Kidney epithelial cell (primary cell): ENCODE measurements at places on chromosomes 7 and 10. TPM values are rescaled to one million over a fixed set of nuclear protein-coding genes. Genes with fewer than 3 reads are reported as not detected.

GRCh38 chr10:98173260-98173659 lies 38.8 kb downstream of the R3HCC1L start:
- DNase-seq, result no peak

GRCh38 chr7:10677211-10677610 lies 296.5 kb upstream of the PHF14 start:
- no peak for DNase-seq

DNA sequence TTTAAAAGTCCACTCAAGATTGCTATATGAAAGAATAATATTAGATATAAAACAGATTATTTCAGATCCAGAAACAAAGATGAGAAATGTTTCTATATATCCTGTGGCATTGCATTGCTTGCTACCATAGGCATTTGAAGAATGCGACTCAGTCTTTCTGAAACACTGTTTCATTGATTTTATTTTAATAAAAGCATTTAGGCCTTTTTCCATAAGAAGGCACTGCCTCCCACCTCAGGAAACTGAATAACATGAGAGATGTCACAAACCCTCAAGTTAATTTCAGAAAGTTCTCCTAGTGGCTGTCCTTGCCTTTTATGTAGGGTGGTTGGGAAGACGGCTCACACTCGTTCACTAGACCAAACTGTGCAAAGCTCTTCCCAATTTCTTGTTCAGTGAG lies 23.3 kb downstream of the PRPS1L1 start:
- DNase-seq, result no peak

DNA sequence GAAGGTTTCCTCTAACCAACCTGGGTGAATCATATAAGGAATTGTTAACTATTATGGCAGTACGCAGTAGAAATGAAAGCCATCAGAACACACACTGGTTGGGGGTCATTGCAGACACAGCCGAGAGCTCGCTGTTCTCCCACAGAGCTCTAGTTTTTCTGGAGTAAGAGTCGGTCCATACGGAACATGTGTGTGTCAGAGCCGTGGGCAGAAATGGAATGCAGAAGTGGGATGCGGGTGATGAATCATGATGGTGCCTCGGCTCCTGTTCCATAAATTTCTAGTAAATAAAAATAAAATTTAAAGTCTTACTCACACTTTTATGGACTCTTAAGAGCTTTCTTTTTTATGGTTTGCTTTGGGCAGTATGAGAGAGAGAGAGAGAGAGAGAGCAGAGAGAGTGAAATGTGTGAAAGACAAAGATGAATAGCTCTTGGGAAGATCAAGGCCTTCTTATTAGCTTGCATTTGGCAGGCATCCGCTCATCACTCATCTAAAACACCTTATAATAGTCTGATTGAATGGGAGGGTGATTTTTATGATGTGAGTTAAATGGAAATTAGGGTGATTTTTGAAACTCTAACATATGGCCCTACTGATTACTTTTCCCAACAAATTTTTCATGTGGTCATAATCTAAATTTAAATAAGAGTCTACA lies 98.8 kb upstream of the PFKP start:
- DNase-seq, result no peak

DNA sequence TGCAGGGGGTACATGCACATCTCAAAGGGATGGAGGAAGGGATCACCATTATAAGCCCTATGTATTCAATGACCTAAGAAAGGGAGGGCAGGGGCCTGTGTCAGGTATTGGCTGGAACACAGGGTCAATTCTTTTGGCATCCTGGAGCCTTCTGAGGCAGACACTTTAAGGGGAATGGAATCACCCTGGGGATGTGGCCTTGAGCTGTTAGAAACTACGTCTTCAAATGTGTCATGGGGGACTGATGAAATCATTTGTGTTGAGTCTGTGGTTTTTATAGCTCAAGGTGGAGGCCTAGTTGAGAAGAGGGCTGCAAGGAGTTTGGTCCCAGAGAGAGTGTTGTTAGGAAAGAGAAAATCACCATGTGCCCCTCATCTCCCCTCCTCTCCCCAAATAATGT lies 206.1 kb upstream of the CELF2 start:
- DNase-seq, result no peak

CALCR gene
- total RNA-seq, result not detected in 2 replicates

PRXL2A gene
- total RNA-seq, result 64.4 and 72.4 TPM in 2 replicates

- DNase-seq, result no peak
Measured at GRCh38 chr7:112266595-112267270, 60.2 kb downstream of the ZNF277 start.

CXCL12 gene
- 13.0 and 13.5 TPM in 2 replicates for total RNA-seq

- DNase-seq, result no peak
Measured at GRCh38 chr10:109920016-109920415, 3.3 kb downstream of the XPNPEP1 start.

FFAR4 gene
- not detected in 2 replicates for total RNA-seq

DNA sequence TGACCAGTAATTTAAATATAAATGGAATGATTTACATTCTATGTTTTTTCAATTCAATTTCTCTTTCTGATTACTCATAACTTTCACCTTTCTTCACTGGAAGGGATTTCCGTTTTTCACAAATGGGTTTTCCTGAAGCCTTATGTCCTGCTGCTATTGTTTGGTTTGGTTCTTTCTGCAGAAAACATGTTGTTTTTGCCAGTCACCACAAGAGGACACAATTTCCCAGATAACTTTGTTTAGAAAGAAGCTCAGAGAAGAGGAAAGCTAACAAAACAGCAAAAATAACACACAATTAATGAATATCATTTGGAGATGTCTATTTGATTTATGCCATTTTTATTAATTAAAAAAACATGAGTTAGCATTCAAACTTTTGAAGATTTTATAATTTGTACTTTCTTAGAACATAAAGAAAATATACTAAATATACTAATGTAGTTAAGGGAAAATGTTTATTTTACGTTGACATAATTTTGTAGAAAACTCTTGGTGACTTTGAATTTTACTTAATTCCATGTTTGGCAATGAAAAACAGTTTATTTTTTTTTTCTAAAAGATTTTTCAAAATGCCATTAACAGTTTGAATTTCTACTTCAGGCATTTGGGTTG lies 4.6 kb upstream of the TWIST1 start:
- DNase-seq, result no peak

UCMA gene
- not detected in 2 replicates for total RNA-seq

LIPN gene
- not detected in 2 replicates for total RNA-seq

GRCh38 chr10:97961945-97962344 lies 68.5 kb downstream of the CRTAC1 start:
- no peak for DNase-seq

PRSS2 gene
- total RNA-seq, result not detected in 2 replicates

DNA sequence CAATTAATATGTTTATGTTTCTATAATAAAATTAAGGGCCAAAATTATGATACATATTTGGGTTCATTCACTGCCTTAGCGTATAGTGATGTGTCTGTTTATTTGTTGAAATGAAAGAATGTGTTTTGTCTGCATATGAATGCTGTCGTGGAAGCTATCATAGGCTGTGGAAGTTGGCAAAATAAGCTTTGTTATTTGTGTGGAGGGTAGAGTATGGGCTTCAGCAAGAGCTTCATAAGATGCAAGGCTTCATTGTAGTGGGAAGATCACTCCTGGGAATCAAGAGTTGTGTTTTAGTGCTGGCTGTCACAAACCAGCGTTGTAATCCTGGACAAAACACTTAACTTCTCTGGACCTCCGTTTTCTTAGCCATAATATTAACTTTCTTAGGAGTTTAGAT lies 2.5 kb downstream of the SLK start:
- no peak for DNase-seq

DNA sequence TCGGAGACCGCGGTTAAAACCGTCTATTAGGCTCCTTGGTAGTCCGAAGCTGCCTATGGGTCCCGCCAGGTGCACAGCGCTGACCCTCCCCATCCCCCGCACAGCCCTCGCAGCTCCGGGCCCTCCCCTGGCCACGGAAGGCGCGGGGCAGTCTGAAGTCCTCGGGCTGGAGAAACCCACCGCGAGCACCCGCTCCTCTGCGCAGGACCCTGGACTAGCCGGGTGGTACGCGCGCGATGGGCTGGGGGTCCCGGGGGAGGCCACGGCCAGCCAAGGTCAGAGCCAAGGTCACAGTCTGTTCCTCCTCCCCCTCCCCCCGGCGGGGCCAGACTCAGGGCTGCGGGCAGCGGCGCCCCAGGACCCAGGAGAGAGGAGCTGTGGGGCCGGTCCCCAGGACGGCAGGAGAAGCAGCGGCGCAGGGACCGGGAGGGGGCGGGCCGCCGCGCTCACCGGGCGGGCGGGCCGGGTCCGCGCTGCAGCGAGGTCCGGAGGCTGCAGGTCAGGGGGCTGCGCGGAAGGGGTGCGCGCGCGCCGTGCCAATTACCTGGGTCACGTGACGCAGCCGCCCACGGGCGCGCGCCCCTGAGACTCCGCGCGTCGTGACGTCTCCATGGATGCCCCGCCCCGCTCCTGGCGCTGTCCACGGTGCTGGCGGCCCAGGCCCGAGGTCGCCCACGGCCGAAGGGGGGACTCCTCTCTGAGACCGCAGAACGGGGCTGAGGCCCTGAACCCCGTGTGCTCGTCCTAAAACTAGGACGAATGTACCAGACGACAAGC lies at the start of gene OGDHL:
OGDHL (minus strand) TSS at position 535 of the 777 bp plus-strand sequence. CDS start 3,731 bp downstream, outside the sequence.
- DNase-seq, result no peak

WEE2 gene
- total RNA-seq, result not detected in 2 replicates

- DNase-seq, result peak; percentile 94
Measured at GRCh38 chr10:113073549-113074189, 123.6 kb downstream of the TCF7L2 start.

DNA sequence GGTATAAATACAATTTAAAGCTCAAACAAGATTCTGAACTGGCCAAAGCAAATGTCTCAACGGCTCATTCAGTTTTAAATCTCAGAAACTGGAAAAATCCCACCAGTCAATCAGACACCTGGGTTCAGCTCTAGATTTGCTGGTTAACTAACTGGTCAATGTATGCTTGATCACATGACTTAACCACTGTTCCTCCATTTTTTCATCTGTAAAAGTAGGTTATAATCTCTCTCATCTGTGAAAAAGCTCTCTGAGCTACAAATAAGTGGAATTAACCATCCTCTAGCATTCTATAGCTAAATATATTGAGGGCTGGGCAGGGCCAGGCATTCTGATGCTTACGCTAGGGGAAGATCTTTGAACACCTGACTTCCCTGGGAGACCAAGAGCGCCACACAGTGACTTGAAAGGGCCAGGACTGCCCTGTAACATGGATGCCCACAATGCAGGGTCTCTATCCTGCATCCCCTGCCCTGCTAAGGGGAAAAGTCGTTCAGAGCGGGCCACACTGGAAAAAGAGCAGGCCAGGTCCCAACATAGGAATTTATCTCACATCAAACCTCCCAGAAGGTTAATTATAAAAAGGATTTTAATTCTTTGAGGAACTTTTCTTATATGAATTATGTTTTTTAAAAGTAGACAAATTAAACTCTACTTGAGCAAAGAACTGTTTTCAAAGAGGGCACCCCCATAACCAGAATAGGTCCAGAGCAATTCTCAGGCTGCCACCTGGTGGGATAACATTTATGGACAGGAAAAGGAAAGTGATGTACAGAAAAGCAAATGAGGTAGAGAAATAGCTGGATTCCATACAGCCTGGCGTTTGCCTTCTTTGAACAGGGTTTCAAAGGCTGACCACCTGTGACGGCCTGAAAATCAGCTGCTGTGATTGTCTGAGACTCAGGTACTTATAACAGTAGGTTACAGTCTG lies 1.8 kb downstream of the RP9 start:
- no peak for DNase-seq

DNA sequence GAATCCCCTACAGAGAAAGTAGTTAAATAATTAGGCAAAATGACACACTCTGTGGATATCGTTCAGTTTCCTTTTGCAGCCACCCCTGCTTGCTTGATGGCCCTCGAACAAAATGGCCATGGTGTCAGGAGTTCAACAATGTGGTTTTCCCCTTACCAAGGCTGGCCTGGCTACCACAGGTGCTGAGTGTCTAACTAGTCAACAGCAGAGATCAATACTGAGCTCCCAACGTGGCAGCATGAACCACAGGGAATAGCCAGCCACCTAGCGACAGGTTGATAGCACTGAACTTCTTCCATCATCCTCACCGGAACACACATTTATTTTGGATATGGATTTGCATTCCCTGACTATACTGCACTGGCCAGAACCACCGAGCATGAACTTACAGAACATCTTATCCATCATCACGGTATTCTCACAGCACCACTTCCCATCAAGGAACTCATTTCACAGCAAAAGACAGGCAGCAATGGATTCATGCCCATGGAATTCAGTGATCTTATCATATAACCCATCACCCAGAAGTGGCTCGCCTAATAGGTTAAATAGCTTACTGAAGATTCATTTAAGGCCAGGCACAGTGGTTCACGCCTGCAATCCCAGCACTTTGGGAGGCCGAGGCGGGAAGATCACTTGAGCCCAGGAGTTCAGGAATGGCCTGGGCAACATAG lies 6.3 kb downstream of the C10orf67 start:
- DNase-seq, result peak; percentile 55

NKX2-3 gene
- not detected in 2 replicates for total RNA-seq

GDF2 gene
- total RNA-seq, result not detected in 2 replicates

VAX1 gene
- 0.08 TPM in 1 of 2 replicates, not detected in the other for total RNA-seq

RFC2 gene
- total RNA-seq, result 15.7 and 19.9 TPM in 2 replicates

DNA sequence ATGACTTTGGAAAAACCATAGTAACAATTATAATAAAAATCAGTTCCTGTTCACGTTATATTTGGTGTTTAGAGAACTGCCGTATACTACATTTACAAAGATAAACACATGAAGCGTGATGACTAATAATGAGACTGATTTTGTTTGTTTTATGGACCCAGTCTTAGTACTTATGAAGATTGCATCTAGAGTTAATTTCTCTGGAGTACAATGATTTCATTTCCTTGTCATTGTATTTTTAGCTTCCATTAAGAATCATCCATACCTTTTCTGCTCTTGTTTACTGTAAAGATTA lies 2.9 kb downstream of the RBM20 start:
- no peak for DNase-seq

GRCh38 chr10:91024541-91024940 lies 103.7 kb upstream of the ANKRD1 start:
- DNase-seq, result no peak

- no peak for DNase-seq
Measured at GRCh38 chr7:108263425-108263824, 133.3 kb upstream of the LAMB4 start.

FKBP6 gene
- not detected in 2 replicates for total RNA-seq

GRCh38 chr7:66768865-66769832 lies 28.6 kb downstream of the RABGEF1 start:
- DNase-seq, result no peak

HOXA1 gene
- total RNA-seq, result 2.8 and 4.3 TPM in 2 replicates

MOGAT3 gene
- not detected in 2 replicates for total RNA-seq

CDCA7L gene
- 9.4 and 14.7 TPM in 2 replicates for total RNA-seq

GRCh38 chr10:79148452-79149344 lies 79.9 kb downstream of the ZMIZ1 start:
- no peak for DNase-seq

DNA sequence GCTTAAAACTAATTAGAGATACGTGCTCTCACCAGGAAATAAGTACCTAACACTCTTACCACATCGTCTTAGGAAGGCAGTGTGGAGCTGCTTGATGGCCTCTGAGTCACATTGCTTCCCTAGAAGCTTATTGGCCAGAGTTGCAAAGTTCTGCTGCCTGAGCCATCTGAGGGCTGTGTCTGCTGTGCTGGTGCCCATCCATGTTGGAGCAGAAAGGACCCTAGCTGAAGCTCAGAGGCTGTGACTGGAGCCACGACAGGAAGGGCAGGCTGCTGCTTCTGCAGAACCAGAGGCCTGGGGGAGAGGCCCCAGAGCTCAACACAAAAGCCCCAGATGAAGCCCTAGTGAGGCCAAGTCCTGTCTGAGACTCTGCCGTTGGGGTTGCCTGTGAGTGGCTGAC lies 64.8 kb upstream of the IGFBP3 start:
- DNase-seq, result peak; percentile 67
